Spinal cord (tissue), 10 donors: ENCODE measurements at places on chromosomes 13 and 19. TPM values are rescaled to one million over a fixed set of nuclear protein-coding genes. Genes with fewer than 3 reads are reported as not detected.

Gene BEST2
- total RNA-seq: not detected

Gene CYP4F2
- total RNA-seq: not detected

Gene ETV2
- total RNA-seq: 2.7 TPM

Gene OCEL1
- total RNA-seq: 3.9 TPM
